ENCODE measurements at places on chromosomes 6 and 20.
A peak's percentile ranks its signal among the peaks of the same experiment; 100 is the strongest.

DNA sequence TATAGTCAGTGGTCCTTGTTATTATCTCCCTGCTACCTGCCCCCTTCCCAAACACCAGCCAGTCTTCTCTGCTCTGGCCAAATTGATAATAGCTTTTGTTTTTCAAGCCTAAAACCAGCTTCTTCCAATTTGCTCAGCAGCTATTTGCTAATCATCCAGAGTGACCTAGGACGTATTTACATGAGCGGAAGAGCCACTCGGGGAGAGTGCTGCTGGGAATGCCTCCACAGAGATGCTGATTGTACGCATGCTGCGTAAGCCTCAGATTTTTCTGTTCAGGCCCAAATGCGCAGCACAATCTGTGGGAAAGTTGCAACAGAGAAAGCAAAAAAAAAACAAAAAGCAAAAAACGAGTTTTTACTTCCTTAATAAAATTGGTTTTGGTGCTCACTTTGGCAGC, 24.4 kb upstream of the ID1 start:
- no peak for DNase-seq

- DNase-seq: no peak
Observed at GRCh38 chr20:40771848-40772511, 82.9 kb upstream of the MAFB start.

GRCh38 chr6:129546702-129547101, 163.3 kb downstream of the ARHGAP18 start:
- no peak for DNase-seq

GRCh38 chr6:44217332-44218143, 812 bp downstream of the MYMX start:
- DNase-seq: no peak

GRCh38 chr6:47483516-47483852, 5.9 kb downstream of the CD2AP start:
- DNase-seq: no peak

DNA sequence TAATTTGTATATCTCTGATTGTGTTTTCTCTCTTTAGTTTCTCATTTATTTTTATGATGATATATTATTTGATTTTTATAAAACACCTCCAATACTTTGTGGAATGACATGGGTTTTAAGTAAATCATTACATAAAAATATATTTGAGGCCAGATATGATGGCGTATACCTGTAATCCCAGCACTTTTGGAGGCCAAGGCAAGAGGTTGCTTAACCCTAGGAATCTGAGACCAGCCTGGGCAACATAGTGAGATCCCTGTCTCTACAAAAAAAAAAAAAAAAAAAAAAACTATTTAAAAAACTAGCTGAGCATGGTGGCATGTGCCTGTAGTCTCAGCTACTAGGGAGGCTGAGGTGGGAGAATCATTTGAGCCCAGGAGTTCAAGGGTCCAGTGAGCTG, 87.3 kb downstream of the BMP6 start:
- DNase-seq: no peak

DNA sequence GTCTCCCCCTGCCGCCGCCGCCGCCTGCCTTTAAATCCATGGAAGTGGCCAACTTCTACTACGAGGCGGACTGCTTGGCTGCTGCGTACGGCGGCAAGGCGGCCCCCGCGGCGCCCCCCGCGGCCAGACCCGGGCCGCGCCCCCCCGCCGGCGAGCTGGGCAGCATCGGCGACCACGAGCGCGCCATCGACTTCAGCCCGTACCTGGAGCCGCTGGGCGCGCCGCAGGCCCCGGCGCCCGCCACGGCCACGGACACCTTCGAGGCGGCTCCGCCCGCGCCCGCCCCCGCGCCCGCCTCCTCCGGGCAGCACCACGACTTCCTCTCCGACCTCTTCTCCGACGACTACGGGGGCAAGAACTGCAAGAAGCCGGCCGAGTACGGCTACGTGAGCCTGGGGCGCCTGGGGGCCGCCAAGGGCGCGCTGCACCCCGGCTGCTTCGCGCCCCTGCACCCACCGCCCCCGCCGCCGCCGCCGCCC, 474 bp downstream of the CEBPB start:
- peak; percentile 59 for DNase-seq

- DNase-seq: no peak
Observed at GRCh38 chr20:50163570-50164317, 10.2 kb upstream of the PEDS1 start.

DNA sequence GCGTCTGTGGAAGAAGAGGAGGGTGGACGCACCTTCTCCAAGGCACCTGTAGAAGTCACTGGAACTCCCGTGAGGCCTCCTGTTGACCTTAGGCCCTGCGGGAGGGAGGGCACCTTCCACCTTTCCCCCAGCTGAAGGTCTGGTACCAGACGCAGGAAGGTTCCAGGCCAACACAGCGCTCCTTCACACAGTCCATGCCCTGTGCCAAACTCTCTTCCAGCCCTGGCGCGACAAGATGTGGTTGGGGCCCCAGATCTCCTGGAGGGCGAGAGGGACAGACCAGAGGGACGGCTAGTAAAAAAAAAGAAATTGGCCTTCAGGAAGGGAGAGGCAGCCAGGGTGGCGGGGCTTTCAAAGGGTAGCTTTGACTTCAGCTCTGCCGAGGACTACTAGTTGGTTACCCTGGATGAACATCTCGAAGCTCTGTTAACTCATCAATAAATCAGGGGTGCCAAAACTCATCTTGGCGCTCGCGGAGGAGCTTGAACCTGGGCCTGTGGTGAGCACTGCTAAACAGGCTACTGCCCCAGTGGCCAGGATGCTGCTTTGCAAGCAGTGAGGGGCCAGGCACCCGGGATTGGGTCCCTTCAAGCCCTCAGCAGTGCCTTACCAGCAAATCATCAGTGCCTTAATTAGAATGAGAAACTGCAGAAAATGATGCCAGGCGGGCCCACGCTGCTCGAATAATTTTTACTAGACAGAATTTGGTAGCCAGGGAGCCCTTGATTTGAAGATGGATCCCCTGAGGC, 14.9 kb downstream of the AARS2 start:
- DNase-seq: no peak

DNA sequence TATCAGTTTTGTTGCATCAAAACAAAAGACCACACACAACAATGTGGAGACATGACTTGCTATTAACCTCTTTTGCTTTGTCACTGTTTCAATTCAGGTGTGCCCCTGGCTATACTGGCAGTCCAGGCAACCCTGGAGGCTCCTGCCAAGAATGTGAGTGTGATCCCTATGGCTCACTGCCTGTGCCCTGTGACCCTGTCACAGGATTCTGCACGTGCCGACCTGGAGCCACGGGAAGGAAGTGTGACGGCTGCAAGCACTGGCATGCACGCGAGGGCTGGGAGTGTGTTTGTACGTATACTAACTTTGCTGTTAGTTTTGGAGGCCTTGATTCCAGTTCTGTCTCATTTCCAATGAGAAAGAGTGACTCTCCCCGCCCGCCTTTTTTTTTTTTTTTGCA, 356.9 kb downstream of the ARHGAP18 start:
- DNase-seq: no peak

GRCh38 chr6:81749707-81750106, 2.8 kb downstream of the TENT5A start:
- no peak for DNase-seq

All from CD4-positive, alpha-beta T cell treated with Interleukin-10 for 1 hour (primary cell).